ENCODE measurements at places on chromosomes 12 and 14.

- DNase-seq, result no peak
Observed at GRCh38 chr14:94995551-94995950, 161.8 kb downstream of the DICER1 start.

DNA sequence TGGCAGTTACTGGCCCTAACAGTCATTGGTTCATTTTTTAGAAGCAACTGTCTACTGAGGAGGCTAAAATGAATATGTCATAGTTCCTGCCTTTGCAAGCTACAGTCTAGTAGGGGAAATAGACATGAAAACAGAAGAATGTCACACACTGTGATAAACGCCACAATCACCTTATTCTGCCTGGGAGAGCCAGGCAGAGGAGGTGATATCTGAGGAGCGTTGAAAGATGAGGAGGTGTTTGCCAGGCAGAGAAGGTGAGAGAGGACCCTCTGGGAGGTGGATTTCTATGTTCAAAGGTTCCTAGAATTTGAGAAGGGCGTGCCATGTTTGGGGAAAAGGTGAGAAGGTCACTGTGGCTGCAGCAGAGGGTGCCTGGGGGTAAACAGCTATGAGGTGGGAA is 185.7 kb downstream of the PAX9 start:
- DNase-seq, result no peak

- no peak for DNase-seq
Observed at GRCh38 chr14:98501836-98502235, 770.2 kb downstream of the BCL11B start.

GRCh38 chr14:22176957-22177356 is 412.1 kb downstream of the DAD1 start:
- no peak for DNase-seq

- no peak for DNase-seq
Observed at GRCh38 chr12:64678835-64679234, 68.5 kb downstream of the RASSF3 start.

DNA sequence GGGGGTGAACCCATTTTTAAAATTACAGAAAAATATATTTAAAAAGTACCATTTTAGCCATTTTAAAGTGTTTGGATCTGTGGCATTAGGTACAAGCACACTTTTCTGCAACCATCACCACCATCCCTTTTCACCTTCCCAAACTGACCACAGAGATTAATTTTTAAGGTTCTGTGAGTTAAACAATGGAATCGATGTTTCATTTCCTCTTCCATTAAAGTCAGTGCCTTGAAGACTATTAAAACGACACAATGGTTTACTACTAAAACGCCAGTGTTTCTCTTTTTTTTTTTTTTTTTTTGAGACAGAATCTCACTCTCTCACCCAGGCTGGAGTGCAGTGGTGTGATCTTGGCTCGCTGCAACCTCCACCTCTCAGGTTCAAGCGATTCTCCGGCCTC is 78.1 kb upstream of the GPR68 start:
- no peak for DNase-seq

DNA sequence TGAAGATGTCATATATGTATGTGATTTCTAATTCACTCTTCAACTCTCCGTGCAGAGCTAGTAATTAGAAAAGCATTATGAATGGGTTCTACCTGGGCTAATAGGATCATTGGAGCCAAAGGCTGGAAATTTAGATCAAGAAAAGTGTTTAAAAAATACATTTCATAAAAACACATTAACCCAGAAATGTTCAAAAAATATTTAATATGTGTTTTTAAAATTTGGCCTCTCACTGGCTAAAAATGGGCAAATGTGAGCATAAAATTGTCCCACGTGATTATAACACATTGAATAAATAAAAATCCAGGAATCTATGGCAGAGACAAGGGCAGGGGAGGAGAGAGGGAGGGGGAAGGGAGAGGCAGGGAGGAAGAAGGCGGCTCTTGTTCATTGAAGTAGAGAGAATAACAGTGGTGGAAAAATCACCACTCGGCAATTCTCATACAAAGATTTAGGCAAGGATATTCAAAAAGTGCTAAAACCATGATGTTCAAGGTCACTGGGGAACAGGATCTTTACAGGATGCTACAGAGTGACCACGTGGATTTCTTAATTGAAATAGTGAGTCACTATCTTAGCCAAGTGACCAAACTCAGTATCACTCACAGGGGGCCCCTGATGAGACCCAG is 38.8 kb downstream of the FBXO21 start:
- no peak for DNase-seq

DNA sequence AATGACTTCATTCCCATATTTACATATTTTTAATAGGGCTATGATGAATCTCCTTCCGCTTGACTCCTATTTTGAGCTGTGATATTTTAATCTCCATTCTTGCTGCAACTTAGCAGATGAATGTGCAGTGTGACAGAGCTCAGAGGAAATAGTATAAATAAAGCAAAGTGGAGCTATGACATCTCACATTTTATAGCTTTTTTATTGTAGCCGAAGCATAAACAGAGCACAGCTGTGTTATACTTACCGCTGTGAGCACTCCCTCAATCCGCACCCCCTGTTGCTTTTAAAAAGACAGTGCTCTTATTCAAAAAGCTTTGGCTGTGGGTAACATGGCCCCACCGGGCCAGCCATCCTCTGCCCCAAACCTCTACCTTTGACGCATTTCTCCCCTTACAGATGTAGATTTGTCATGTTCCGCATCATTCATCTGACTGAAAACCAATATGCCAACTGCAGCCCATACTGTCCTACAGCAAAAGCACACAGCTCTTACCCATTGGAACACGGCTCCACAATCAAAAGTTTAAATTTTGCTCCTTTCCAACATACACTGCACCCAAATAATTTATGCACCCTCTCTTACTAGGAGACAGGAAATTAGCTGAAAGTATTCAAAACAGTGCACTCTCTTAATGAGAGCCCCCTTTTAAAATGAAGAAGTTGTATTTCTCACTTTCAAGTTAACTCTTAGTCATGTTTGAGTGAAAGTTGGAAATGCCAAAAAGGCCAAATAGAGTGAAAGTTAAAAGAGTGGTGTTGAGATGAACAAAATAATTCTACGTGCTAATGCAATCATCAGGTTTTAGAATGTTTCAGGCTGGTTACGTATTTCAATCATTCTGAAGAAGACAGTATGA is 429.3 kb upstream of the SOX5 start:
- DNase-seq, result no peak

DNA sequence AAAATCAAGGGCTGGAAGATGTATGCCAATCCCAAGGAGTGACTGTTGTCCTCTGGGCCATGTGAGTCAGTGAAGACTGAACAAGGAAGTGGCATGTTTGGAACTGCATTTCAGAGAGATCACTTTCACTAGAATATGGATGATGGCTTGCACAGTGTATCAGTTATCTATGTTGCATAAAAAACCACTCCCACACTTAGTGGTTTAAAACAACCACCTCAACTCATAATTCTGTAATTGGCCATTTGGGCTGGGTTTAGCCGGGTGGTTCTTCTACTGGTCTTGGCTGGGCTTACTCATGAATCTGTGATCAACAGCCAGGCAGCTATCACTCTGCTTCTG is 15.4 kb downstream of the BDKRB1 start:
- no peak for DNase-seq

DNA sequence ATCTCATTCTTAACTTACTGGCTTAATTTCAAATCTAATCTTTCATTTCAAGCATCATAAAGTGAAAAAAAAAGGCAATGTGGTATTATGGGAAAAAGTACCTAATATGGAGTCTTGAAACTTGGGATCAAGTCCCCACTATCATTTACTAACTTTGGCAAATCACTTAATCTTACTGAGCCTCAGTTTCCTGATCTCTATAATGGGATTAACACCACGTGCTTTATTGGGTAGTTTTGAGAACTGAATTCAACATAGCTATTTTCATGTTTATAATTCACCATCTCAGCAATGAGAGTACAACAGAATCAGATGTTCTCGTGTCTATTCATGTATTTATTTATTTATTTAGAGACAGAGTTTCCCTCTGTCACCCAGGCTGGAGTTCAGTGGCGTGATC is 78.3 kb downstream of the NTN4 start:
- no peak for DNase-seq

GRCh38 chr12:131366261-131366871 is 344.5 kb upstream of the SFSWAP start:
- no peak for DNase-seq

GRCh38 chr12:43337571-43338444 is 214.2 kb downstream of the ADAMTS20 start:
- DNase-seq, result no peak

DNA sequence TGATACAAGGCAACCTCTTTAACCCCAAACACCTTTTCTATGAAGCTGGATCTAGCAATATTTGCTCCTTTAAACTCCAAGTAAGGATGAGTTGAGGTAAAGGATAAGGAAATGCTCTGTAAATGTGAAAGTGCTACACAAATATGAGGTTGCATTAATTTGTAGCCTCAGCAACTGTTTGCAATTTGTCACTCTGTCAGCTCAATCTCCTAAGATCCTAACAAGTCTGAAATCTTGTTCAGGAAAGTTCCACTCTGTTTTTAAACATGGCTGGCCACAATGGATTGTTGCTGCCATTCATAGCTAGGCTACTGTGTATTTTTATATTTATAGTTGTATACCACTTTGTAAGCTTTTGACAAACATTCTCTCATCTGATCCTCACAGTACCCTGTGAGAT is 51.3 kb downstream of the SCN8A start:
- no peak for DNase-seq

DNA sequence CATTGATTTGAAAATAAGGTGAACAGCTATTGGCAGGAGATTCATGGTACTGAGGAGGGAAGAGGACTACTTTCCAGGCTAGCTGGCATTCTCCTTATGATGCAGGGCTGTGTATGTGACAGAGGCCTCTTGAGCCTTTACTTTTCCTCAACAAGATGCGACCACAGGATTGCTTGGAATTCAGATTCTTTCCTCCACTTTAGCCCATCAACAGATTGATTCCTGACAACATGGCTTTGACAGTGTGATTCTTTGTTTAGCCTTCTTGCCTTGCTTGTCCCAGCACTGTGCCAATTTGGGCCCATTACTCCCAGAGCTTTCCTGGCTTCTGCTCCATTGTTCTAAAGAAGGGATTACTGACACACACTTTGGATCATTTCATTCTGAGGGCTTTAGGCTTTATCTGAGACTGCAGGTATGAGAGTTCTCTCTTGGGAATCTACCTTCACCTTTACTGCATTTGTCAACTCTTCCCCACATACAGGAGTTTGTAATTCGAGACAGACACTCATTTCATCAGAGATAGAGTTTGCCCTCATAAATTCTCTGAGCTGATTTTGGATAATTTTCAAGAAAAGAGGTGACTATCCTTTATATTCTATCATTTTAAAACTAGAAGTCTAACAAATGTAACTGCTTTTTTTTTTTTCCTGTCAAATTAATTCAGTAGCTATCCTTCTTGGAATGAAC is 206.4 kb upstream of the GZMB start:
- DNase-seq, result no peak

DNA sequence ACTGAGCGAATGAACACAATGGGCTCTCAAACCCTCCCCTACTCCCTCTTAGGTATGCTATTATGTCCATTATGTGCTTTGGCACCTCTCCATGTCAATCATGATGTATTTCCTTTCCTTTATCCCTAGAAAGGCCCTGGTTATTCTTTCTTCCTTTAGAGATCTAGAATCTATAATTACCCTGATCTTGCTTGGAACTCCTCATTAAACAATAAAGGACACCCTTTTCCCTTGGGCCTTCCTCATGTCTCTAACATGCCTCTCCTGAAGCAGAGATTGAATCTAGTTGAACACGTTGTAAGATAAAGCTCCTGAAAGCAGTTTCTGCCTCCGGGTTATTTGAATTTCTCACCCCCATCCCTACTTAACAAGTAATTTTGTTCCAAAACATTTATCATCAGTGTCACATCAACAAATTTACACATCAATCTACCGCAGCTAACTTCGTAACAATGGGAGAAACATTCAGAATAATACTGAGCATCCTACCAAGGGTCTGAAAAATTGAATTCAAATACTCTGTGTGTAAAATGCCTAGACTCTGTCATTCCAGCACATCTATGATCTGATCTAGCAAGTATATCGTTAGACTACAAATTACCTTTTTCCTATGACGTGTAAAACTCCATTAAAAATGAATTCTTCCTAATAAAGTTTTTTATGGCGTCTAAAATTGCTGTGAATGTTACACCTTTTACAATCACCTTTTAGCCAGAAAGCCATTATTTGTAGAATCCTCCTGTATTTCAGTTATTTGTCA is 5.4 kb downstream of the USP44 start:
- DNase-seq, result no peak

- no peak for DNase-seq
Observed at GRCh38 chr12:121838126-121838525, 20.5 kb downstream of the HPD start.

DNA sequence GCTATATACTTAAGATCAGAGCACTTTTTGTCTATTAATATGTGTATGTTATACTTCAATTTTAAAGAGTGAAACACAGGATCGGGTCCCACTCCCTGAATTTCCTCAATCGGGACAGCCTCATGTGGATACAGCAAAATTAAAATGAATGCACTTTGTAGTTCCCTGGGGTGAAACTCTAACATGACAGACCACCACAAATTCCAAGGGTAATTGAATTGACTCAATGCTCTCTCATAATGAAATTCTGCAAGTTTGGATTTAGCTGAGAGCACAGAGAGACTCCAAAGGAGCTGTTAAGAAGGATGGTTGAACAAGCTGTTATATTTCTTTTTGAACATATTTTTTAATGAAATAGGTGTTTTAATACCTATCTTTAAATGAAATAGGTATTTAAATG is 413.6 kb downstream of the GXYLT1 start:
- DNase-seq, result no peak

DNA sequence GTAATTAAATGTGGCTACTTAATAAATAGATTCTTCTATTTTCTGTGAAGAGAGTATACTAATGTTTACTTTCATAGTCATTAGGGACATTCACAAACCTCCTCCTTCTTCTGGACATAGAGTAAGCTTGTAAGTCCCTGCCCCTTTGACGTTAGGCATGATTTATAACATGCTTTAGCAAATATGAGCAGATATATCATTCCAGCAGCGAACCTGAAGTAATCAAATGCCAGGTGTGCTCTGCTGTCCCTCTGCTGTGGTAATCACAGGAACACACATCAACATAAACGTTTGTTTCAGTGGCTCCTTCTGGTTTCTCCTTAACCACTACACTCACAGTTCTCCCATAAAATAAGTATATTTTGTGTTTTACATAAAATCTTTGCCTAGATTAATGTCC is 961.8 kb downstream of the FLRT2 start:
- no peak for DNase-seq

All from activated CD4-positive, alpha-beta T cell treated with anti-CD3 and anti-CD28 coated beads for 24 hours (primary cell).